ENCODE measurements at places on chromosomes 13 and 19.

- no peak for DNase-seq
Measured at GRCh38 chr19:57302020-57302465, 18.2 kb upstream of the ZNF543 start.

- DNase-seq = no peak
Measured at GRCh38 chr13:109024611-109025010, 395.2 kb downstream of the MYO16 start.

GRCh38 chr13:48400850-48401291 is 12.0 kb downstream of the LPAR6 start:
- no peak for DNase-seq

DNA sequence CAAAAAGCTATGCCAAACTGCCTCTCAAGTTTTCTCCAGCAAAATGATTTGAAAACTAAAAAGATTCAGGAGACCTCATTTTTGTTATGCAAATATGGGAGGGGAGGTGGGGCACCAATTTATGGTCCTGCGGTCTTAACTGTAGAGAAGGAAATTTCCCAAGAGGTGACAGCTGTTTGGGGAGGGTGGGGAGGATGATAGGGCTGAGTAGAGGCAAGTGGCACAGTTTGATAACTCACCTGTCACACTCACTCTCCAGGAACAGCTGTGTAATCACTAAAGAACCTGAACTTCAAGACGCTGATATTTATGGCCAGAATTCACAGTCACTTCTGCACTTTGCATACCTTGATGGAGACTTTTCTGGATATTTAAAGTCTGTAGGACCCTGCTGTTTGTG is 232.9 kb upstream of the STARD13 start:
- no peak for DNase-seq

GRCh38 chr19:51599084-51599483 is 28.0 kb downstream of the ZNF175 start:
- no peak for DNase-seq

GRCh38 chr19:34503531-34504272 is 22.1 kb downstream of the WTIP start:
- no peak for DNase-seq

- no peak for DNase-seq
Measured at GRCh38 chr13:92827503-92827902, 399.1 kb upstream of the GPC6 start.

DNA sequence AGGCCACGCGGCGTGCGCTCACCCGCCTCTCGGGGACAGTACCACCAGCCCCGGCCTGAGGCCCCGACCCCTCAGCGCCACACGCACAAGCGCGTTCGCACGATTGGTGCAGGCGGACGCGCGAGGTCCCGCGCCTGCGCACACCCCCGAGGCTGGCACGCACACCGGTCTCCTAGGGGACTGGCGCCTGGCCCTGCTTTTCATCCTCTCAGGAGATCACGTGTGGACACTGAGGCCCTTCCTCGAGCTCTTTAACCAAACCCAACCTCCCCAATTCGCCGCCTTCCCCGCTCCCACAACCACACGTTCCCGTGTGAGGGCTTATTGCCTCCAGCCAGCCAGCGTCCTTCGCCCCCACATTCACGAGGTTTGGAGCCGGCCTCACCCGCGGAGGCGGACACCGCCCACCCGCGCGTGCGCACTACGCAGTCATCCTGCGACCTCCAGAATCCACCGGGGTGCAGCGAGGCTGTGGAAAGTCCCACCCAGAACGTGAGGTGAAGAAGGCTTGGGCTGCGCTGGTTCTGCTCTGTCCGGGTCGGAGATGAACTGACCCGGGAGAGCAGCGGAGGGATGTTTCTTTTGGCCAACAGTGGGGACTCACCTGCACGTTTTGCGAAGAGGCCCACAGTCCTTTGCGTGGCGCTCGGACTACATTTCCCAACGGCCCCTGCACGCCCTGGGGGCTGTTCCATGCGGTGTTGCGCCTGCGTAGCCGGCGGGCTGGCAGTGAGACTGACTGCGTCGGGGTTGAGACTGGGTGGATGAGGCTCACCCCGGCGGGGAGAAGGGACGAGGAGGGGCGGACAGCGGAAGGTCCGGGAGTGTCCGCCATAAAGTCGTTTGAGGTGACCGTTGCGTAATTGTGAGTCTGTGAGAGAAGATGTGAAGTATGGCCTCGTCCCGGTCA is 539 bp upstream of the ZNF667 start:
- no peak for DNase-seq

DNA sequence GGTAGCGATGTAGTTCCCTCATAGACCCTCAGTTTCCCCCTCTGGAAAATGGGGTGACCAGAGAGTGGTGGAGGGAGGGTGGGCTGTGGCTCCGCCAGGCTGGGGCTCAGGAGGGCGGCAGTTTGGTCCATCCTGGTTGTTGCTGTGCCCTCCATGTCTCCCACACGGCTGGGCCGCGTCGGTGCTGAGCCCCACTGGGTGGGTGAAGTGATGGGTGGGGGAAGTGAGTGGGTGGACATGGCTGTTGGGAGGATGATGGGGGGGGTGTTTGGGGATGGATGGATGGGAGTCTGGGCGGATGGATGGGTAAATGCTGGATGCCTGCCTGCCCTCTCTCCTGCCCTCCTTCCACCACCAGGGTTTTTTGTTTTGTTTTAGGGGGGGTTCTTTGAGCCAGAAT is 16.6 kb upstream of the EHD2 start:
- DNase-seq = no peak

GRCh38 chr13:85500696-85501256 is 298.4 kb downstream of the SLITRK6 start:
- no peak for DNase-seq

GRCh38 chr13:77480066-77480465 is 55.4 kb upstream of the SCEL start:
- DNase-seq = no peak

GRCh38 chr19:12788682-12789097 is 2.6 kb upstream of the JUNB start:
- peak; percentile 67 for DNase-seq

GRCh38 chr13:45592758-45593157 is 22.8 kb downstream of the ERICH6B start:
- DNase-seq = no peak

GRCh38 chr13:112249644-112250610 is 126.2 kb upstream of the SPACA7 start:
- no peak for DNase-seq

DNA sequence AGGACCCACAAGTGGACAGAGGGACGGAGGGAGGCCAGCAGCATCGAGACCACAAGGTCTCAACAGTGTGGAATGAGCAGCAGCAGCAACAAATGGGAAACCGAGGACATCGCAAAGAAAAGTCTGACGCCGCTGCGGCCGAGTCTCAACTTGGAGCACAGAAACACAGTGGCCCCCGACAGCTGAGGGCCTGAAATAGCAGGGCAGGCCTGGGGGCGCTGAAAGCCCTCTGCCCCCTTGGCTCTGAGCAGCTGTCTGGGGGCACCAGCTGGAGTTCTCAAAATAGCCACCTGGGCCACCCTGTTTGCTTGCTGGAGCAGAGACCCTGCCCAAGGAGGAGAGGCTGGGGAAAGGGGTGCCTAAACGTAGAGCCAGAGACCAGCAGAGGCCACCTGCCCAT is 5.9 kb upstream of the ISYNA1 start:
- no peak for DNase-seq

- DNase-seq = no peak
Measured at GRCh38 chr19:19343016-19343362, 22.4 kb downstream of the MAU2 start.

- DNase-seq = no peak
Measured at GRCh38 chr13:105821337-105821736, 714.1 kb downstream of the EFNB2 start.

- peak; percentile 87 for DNase-seq
Measured at GRCh38 chr13:30408319-30409101, 13.8 kb upstream of the UBE2L5 start.

GRCh38 chr13:46539231-46539630 is 13.7 kb upstream of the LRCH1 start:
- DNase-seq = no peak

GRCh38 chr19:51689751-51690453 is 3.2 kb upstream of the SPACA6 start:
- DNase-seq = no peak

GRCh38 chr19:1907563-1908363 is 2.6 kb downstream of the ADAT3 start:
- DNase-seq = no peak

DNA sequence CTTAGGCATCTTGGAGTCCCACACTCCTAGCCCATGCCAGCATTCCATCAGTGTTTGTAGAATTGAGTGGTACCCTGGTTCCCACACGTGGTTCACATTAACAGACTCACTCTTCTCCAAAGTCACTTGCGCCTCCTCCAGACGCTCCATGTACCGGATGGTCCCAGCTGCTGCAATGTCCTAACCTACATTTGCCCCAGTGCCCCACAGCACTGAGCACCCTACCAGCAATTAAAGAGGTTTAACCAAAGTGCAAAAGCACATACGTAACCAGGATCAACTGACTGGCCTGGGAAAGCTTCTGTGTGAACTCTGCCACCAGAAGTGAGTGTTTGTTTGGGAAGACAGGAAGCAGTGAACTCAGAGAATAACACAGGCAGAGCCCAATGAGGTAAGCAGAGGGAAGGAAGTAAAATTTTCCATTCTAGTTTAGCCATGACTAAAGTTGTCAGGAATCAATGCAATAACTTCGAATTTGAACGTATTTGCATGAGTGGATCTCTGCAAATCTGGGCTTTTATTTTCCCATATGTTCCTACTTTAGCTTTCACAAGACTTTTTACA is 7.3 kb upstream of the MEDAG start:
- no peak for DNase-seq

DNA sequence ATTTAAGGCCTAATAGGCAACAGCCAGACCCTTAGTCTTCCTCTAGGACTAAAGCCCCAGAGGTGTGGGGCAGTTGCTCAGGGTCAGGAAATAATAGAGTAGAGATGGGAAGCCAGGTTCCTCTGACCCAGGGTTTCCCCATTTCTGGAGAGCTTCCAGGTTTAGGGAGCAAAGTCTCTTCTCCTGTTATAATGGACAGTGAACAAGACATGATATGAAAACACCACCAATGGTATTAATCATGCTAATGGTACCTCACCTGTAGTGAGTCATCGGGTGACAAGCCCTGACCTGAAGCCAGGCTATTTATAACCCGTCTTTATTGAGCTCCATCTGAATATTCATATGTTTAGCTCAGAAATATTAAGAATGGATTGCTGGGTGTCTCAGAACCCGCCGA is 24.6 kb downstream of the BICRA start:
- DNase-seq = no peak

- peak; percentile 43 for DNase-seq
Measured at GRCh38 chr13:30355384-30355699, 48.0 kb upstream of the KATNAL1 start.

DNA sequence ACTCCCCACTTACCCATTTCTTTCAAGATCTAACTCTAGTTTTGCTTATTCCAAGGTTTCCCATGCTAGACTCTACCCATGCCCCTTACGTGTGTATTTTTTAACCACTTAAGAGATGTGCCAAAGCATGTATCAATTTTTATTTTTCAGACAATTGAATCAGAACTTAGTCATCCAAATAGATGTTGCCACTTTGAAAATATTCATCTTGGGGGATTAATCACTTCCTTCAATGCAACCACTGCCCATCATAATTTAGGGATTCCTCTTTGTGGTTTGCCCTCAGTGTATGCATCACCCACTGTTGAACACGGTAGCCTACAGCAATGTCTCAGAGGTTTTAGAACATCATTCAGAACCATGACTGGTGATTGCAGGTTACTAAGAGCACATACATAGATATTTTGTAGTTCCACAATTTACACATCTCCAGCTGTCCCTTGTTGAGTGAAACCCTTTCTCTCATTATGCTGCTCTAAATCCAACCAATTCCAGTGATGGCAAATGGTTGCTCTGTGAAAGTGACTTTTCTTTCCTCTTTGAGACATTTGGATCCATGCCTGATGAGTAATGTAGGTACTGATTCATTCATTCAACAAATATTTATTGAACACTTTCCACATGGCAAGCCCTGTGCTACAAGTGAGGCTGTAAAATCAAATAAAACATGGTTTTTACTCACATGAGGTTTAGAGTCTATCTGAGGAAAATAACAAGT is 60.6 kb upstream of the SERP2 start:
- no peak for DNase-seq

GRCh38 chr19:30587869-30588268 is 215.7 kb downstream of the ZNF536 start:
- no peak for DNase-seq

- DNase-seq = no peak
Measured at GRCh38 chr13:27997904-27998522, 9.5 kb upstream of the URAD start.

DNA sequence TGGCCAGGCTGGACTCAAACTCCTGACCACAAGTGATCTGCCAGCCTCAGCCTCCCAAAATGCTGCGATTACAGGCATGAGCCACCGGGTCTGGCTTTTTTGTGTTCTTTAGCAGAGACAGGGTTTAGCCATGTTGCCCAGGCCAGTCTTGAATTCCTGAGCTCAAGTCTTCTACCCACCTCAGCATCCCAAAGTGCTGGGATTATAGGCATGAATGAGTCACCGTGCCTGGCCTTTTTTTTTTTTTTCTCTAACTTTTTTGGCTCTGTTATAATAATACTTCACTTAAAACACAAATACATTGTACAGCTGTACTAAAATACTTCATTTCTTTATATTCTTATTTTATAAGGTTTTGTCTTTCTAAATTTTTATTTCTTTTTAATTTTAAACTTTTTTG is 599.5 kb upstream of the PCDH9 start:
- no peak for DNase-seq

DNA sequence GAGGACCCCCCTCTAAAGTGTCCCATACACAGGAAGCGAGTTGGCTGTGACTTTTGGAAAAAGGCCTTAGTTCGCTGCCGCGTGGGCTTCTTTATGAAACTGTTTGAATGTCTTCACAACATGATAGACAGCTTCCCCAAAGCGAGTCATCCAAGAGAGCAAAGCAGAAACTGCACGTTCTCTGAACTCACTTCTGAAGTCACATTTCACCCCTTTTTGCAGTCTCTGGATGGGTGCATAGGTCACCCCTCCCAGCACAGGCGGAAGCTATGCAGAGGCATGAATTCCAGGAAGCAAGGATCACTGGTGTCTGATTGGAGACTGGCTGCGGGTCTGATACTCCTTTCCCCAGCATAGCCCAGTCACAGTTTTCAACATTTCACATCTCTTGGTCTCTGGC is 10.6 kb downstream of the GPI start:
- DNase-seq = no peak

GRCh38 chr19:40802300-40803169 is 3.5 kb downstream of the EGLN2 start:
- no peak for DNase-seq

- DNase-seq = no peak
Measured at GRCh38 chr19:30567536-30568232, 195.5 kb downstream of the ZNF536 start.
